Hepatocyte (in vitro differentiated cells): ENCODE measurements at places on chromosomes 11 and 22. TPM values are rescaled to one million over a fixed set of nuclear protein-coding genes. Genes with fewer than 3 reads are reported as not detected.
A peak's percentile ranks its signal among the peaks of the same experiment; 100 is the strongest.

GRCh38 chr22:44108076-44108475, 72.6 kb upstream of the PARVG start:
- DNase-seq = no peak

DNA sequence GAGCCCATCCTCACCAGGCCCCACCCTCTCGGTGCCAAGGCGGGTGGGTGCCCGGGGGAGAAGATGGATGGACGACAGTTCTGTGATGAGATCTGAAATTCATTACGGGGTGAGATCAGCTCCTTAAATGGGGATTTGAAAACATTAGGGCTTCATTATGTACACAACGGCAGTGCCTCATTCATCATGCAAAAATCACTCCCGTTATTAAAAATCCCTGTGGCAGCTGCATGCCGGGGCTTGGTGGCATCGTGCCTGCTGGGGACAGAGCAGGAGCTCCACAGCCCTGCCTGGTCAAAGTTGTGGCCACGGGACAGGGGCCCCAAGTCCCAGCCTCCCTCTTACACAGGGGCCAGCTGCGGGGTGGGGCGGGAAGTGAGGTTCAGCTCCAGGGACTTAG, 20.2 kb downstream of the OTUB1 start:
- DNase-seq = no peak

- no peak for DNase-seq
Observed at GRCh38 chr11:92246630-92247029, 22.0 kb downstream of the FAT3 start.

DNA sequence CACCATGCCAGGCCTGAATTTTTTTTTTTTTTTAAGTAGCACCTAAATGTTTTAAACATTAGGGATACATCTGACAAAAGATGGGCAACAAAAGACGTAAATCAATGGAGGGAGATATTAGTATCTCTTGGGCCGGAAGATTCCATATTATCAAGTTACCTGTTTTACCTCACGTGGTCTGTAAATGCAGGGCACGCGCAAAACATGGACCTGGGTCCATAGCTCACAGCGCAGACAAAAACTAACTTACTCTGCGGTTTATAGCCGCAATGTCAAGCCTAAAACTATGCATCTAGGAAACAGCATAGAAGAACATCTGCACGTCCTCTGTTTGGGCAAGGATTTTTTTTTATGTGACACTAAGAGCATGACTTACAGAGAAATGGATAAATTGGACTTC, 31.5 kb upstream of the PANX2 start:
- no peak for DNase-seq

GRCh38 chr11:58358969-58359368, at the start of gene OR5B17:
Gene OR5B17 (minus strand): TSS chr11:58359069. CDS start chr11:58359069, 0 bp downstream.
- DNase-seq = no peak

- DNase-seq = peak; percentile 81
Observed at GRCh38 chr11:123707606-123708205, 33.8 kb downstream of the ZNF202 start.

DNA sequence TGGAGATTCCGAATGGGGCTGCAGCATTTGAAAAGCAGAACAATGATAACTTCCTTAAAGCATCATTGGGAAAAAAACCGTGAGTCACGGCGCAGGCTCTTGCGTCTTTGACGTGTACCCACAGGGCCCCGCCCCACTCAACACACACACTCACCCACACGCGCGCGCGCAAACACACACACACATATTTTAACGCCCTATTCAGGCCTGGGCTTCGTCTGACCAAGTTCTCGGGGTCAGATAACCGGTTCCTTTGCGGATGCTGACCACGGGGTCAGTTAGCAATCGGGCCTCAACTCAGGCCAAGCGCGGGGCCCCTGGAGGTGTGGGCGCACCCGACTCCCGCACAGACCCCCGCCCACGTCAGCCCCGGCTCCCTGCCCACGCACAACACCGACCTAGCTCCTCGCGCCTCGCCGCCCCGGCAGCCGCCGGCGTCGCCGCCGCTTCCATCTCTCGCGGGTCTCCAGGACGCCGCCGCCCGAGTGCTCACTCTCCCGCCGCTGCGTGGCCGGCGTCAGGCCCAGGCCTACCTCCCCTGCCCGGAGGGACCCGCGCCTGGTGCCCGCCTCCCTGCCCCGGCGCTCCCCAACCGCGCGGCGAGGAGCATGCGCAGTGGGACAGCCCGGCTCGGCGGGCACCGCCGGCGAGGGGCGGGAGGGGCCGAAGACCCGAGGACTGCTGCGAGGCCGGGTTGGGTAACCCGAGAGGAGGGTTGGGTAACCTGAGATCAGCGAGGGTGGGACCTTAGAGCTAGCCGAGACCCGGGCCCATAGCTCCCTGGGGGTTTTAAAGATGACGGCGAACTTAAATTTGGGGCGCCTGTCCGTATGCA, at the start of gene SLC36A4:
Gene SLC36A4 (minus strand): TSS at position 612 of the 835 bp plus-strand sequence. CDS start 159 bp downstream, at position 453.
- DNase-seq = peak; percentile 96

GRCh38 chr11:59437770-59438169, 1.5 kb downstream of the OR5A1 start:
- DNase-seq = no peak

- DNase-seq = no peak
Observed at GRCh38 chr11:63608353-63609345, 5.6 kb downstream of the PLAAT3 start.

DNA sequence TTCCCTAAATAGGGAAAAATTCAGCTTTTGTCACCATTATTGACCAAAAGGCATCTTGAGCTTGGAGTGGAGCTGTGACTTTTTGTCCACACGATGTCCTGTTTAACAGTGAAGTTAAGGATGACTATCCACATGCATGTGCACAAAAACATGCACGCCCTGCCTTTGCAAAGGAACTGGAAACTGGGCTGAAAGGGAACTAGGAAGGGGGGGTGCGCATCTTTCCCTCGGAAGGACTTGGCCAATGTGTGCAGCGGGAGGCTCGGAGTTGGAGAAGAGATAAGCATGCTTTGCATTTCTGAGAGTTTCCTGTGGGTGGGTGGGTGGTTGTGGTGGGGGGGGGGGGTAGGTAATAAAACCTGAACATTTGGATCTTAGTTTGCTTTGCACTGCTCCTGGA, 411 bp upstream of the KIRREL3 start:
- no peak for DNase-seq

DNA sequence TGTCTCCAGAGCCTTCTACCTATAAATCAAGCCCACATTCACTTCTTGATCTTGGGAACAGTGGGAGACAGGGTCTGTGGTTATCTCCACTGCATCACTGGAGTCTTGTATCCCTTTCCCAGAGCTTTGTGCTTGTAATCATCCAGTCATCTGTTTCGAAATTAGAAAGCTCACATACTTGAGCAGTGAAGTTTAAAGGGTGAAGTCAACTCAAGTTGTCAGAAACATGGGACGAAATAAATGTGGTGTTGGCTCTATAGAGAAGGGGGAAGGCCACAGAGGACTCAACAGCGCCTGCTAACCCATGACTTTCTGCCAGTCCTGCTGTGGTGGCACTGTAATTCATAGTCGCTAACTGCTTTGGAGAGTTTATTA, 197.5 kb downstream of the DBX1 start:
- no peak for DNase-seq

- DNase-seq = no peak
Observed at GRCh38 chr11:45161252-45162063, 15.0 kb downstream of the PRDM11 start.

- no peak for DNase-seq
Observed at GRCh38 chr11:123063826-123064657, 2.1 kb upstream of the HSPA8 start.

- DNase-seq = no peak
Observed at GRCh38 chr11:76459846-76460245, 15.0 kb downstream of the EMSY start.

DNA sequence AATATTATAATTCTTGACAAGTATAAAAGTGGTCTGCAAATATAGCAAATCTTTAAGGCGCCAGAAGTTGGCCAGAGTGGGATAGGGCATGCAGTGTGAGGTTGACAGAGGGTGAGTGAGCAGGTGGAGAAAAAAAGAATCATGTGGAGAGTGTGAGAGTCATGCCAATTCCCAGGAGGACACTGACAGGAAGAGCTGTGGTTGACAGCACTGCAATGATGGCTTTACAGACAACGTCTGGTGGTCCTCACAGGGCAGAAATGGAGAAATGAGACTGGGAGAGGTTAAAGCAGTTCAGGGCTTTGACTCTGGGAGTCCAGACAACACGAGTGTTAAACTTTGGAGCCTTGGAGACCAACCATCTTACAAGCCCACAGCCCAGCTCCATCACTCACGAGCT, 34.9 kb downstream of the SERPIND1 start:
- no peak for DNase-seq

- peak; percentile 27 for DNase-seq
Observed at GRCh38 chr11:100876815-100877520, 189.9 kb downstream of the ARHGAP42 start.

DNA sequence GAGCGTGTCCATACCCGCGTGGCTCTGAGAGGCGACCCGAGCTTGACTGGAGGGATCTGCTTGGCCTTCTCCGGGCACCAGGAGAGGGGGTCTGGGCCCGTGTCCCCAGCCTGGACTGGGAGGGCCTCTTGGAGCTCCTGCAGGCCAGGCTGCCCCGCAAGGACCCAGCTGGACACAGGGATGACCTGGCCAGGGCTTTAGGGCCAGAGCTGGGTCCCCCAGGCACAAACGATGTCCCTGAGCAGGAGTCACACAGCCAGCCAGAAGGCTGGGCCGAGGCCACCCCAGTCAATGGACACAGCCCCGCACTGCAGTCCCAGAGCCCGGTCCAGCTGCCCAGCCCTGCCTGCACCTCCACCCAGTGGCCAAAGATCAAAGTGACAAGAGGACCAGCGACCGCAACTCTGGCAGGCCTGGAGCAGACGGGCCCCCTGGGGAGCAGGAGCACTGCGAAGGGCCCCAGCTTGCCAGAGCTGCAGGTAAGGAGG, 38.2 kb downstream of the TRIOBP start:
- peak; percentile 70 for DNase-seq

CD3D gene
- 0.92 and 2.3 TPM in 2 replicates for total RNA-seq

TSKU gene
- total RNA-seq = 61.9 and 62.9 TPM in 2 replicates

CDKN1C gene
- 411 and 470 TPM in 2 replicates for total RNA-seq

ALKBH3 gene
- total RNA-seq = 22.0 and 27.2 TPM in 2 replicates

SUSD2 gene
- total RNA-seq = 6.1 and 9.7 TPM in 2 replicates

AQP11 gene
- total RNA-seq = 6.6 and 11.7 TPM in 2 replicates

SAA2 gene
- total RNA-seq = 20.1 and 27.4 TPM in 2 replicates

CYB561A3 gene
- total RNA-seq = 34.8 and 37.2 TPM in 2 replicates

NEFH gene
- total RNA-seq = 0.03 and 0.08 TPM in 2 replicates
